ENCODE measurements at places on chromosomes 5 and 9. TPM values are rescaled to one million over a fixed set of nuclear protein-coding genes. Genes with fewer than 3 reads are reported as not detected.
A peak's percentile ranks its signal among the peaks of the same experiment; 100 is the strongest.

The MPDZ gene
- 6.2 TPM for total RNA-seq

The TMEM215 gene
- total RNA-seq, result not detected

DNA sequence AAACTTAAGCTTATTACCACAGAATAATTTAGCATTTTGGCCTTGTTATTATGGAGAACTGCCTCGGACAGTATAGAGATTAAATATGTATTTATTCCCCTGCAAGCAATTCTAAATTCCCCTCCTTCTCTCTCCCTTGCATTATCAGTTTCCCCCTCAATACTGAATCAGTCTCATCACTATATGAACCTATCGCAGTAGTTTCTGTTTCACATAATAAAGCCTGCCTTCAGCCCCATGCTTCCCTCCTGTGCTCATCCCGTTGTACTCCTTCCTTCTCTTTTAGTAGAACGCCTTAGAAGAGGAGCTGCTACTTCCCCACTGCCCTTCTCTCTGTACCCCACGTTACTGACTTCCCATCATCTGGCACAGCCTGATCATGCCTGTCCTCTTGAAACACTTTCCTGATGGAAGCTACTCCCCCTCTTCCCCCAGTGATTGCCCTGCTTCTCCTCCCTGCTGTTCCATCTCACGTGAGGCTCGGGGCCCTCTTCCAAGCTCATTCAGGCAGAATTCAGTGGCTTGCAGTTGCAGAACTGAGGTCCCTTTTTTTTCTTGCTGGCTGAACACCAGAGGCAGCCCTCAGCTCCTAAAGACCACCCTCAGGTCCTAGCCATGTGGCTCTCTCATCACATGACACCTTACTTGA is 93.4 kb downstream of the PPIC start:
- DNase-seq, result no peak

DNA sequence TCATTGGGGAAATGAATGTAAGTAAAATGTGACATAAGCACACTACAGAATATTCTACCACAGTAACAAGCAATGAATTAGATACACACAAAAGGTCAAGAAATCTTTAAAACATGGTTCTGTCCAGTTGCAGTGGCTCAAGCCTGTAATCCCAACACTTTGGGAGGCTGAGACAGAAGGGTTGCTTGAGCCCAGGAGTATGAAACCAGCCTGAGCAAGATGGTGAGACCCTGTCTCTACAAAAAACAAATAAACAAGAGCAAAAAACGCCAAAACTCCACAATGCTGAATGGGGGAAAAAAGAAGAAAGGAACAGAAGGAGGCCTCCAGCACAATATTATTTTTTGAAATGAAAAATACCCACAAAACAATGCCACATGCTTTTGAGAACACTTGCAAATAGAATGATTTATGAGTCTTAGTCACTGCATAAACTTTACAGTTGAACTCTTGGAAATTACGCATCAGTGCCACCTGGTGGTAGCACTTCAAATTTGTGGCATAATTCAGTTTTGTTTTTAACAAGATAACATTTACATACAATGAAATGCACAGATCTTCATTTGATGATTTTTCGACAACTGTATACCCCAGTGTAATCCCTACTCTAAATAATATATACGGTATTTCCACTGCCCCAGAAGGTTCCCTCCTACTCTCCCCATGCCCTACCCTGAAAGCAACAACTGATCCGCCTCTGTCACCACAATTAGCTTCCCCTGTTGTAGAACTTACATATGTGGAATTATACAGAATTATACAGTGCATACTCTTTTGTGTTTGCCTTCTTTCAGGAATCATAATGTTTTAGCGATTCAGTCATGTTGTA is 14.4 kb upstream of the SPINK4 start:
- DNase-seq, result peak; percentile 45

The ORM2 gene
- total RNA-seq, result not detected

GRCh38 chr9:2055203-2055658 is 40.1 kb downstream of the SMARCA2 start:
- DNase-seq, result no peak

DNA sequence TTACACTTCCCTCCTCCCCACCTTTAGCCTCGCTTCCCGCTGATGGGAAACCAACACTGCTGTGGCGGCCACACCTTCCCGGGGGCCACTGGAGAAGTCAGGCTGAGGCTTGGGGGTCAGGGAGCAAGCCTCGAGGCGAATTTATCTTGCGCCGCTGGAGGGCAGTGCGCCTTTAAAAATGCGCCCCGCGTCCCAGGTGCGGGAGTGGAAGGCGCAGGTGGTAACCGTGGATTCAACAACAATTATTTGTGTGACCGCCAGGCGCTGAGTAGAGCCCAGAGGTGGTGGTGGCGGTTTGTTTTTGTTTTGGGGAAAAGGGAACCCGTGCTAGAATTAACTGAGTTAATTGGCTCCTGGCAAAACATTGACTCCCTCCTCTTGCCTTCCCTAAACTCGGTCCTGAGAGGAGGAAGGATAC is 1.1 kb downstream of the CFAP77 start:
- peak; percentile 72 for DNase-seq

DNA sequence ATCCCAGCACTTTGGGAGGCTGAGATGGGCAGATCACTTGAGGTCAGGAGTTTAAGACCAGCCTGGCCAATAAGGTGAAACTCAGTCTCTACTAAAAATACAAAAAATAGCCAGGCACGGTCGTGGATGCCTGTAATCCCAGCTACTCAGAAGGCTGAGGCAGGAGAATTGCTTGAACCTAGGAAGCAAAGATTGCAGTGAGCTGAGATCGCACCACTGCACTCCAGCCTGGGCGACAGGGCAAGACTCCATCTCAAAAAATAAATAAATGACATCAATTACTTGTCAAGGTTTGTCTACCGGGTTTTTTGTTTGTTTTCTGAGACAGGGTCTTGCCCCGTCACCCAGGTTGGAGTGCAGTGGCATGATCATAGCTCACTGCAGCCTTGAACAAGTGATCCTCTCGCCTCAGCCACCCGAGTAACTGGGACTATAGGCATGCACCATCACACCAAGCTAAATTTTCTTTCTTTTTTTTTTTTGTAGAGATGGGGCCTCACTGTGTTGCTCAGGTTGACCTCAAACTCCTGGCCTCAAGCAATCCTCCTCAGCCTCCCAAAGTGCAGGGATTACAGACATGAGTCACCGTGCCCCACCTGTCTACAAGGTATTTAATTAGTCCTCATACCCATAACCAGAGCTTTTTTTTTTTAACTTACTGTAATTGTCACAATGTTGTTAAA is 64.9 kb downstream of the SUSD1 start:
- no peak for DNase-seq

- DNase-seq, result peak; percentile 16
These were observed 789 bp downstream of the COL27A1 start for GRCh38 chr9:114155995-114156656.

- no peak for DNase-seq
These were observed 21.5 kb upstream of the SEMA4D start for GRCh38 chr9:89519366-89519805.

The FGF1 gene
- not detected for total RNA-seq

DNA sequence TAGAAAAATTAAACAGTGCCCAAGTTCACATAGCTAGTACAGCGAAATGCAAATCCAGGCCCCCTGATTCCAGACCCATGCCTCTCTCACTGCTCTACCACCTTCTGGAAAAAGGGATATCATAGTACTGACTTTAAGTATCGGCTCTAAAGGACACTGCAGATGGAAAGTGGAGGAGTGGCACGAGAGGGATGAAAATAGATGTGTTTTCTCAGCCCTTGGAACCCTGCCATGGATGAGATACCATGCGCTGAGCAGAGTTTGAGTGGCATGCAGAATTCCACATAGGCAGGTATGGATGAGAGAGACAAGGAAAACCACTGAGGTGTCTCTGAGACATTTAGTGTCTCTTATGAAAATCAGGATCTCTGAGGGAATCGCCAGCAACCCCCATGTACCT is 18.8 kb downstream of the CKMT2 start:
- DNase-seq, result no peak

DNA sequence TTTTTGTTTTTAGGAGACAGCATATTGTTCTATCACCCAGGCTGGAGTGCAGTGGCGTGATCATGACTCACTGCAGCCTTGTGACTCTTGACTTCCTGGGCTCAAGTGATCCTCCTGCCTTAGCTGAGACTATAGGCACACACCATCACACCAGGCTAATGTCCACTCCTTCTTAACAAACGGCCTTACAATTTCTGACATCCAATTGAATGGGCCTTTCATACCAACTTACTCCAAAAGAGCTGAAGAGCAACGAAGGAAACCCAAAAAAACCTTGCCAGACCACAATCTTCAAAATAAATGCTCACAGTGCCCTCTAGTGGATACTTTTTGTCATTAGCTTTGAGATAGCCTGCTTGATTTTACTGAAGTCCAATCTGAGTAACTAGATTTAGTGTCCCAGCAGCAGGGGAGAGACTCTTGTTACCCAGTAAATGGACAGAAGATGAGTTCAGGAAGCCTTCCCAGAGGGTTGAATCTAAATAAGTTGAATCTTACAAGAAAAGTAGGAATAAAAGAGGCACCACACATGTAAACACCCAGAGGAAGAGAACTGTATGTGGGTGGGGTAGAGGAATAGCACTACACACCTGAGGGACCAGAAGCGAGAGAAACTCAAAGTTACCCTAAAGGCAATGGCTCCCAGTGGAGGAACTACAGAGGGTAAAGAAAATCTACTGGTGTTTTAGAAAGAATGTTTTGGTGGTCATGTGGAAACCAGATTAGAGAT is 9.3 kb downstream of the ZNF622 start:
- DNase-seq, result peak; percentile 57

DNA sequence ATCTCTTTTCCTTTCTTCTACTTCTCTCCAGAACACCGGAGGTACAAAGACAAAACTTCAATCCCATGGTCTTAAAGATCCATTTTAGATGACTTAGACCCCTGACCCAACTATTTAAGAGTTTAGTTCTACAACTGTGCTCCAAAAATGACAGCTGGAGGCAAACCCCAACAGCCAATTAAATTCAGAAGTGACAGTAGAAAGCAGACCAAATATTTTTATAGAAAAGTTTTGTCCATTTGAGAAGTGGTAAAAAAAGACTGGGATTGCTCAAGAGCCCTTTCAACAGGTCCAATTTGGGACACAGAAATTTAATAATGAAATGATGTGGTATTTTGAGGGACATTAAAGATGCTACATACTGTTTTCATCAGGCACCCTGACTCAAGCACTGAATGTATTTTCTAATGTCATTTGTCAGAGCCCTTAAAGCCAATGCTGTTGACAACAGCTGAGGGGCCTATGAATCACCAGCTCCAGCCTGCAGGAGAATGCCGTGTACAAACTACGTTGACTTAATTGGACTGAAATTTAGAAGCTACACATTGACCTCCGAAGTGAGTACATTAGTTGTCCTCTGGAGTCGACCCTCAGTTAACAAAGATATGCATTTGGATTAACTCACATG is 147.5 kb upstream of the PIK3R1 start:
- no peak for DNase-seq

DNA sequence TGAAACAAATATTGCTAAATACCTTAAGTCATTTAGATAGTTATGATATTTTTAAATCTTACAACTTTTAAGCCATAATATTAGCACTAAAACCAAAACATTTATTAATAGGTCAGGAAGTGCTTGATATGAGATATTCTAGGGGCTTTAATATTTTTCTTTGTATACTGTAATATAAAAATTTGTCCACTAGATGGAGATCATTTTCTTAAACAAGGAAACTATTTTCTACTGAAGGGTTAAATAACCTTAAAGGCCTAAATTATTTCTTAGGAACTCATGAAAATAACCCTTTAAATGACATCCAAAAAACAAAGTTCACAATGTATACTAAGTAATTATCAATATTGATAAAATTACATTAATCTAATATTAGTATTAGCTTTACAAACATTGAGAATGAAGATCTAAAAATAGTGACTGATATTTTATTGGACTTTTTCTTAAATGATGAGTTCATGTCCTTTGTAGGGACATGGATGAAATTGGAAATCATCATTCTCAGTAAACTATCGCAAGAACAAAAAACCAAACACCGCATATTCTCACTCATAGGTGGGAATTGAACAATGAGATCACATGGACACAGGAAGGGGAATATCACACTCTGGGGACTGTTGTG is 635.7 kb downstream of the RAB3C start:
- DNase-seq, result no peak

The CAMLG gene
- total RNA-seq, result 28.5 TPM

DNA sequence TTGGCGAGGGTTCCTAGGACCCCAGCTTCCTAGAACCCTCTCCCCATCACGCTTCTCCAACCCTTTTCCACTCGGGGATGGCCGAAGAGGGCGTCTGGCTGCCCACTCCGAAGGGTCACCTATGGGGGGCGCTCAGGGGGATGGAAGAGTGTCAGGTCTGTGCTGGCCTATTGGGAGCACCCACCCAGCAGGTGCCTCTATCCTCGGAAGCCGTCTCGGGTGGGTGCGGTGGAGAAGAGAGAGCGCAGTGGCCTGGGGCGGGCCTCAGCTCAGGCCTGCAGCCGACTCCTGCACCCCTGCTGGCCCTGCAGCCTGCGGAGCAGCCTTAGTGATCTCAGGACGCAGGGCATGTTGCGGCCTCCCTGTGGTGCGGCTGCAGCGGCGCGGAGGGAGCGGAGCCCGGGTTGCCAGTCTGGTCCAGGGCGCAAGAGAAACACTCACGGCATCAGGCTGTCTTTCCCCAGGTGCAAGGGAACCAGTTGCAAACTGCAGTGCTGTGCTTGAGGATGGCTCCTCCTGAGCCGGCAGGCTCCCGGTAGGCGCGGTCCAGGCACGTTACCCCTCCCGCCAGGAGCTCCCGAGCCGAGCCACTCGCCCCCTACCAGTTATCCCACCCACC is 1.5 kb upstream of the IRX2 start:
- DNase-seq, result no peak

The COL5A1 gene
- total RNA-seq, result 10.5 TPM

GRCh38 chr9:116476935-116477381 is 210.1 kb upstream of the TRIM32 start:
- no peak for DNase-seq

GRCh38 chr5:88401228-88401627 is 132.6 kb upstream of the TMEM161B start:
- DNase-seq, result no peak

DNA sequence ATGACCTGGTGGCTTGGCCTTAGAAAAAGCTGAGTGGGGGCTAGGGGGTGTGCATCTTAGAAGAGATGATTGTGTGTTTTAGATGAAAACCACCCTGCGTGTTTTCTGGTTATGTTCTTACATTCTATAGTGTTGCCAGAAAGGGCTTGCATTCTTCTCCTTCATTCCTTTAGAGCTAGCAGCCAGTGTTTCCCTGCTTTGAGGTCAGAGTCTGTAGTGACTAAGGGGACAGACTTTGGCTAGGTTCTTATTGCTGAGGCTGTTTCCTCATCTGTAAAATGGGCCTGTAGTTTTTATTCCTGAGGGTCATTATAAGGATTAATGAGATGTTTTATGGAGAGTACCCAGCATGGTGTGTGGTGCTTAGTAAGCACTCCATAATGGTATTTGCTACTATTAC is 6.4 kb downstream of the MAST4 start:
- DNase-seq, result no peak

Measured in hematopoietic multipotent progenitor cell (in vitro differentiated cells).